ENCODE measurements at places on chromosomes 7 and 10.
A peak's percentile ranks its signal among the peaks of the same experiment; 100 is the strongest.

- no peak for DNase-seq
These were observed 97.0 kb upstream of the DDC start for GRCh38 chr7:50662041-50662694.

- no peak for DNase-seq
These were observed 1.8 kb upstream of the ATG9B start for GRCh38 chr7:151025924-151026671.

GRCh38 chr10:110076559-110077318, 69.0 kb downstream of the ADD3 start:
- peak; percentile 26 for DNase-seq

DNA sequence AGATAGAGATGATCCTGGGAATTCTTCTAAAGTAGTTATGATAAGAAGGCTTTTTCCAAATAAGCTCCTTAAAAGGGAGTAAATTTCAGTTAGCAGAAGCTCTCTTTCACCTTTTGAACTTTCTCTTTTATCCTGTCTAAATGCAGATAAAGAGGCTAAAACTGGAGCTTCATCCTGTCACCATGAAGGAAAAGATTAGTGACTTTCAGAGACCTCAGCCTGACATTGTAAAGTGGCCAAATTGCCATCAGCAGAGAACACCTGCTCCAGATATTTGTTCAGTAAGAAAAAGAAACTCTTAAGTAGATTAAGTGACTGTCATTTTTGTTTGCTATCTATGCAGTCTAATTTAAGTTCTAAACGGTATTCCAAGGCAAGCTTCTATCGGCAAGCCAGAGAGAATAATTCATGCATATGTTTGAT, 18.3 kb downstream of the VWDE start:
- no peak for DNase-seq

DNA sequence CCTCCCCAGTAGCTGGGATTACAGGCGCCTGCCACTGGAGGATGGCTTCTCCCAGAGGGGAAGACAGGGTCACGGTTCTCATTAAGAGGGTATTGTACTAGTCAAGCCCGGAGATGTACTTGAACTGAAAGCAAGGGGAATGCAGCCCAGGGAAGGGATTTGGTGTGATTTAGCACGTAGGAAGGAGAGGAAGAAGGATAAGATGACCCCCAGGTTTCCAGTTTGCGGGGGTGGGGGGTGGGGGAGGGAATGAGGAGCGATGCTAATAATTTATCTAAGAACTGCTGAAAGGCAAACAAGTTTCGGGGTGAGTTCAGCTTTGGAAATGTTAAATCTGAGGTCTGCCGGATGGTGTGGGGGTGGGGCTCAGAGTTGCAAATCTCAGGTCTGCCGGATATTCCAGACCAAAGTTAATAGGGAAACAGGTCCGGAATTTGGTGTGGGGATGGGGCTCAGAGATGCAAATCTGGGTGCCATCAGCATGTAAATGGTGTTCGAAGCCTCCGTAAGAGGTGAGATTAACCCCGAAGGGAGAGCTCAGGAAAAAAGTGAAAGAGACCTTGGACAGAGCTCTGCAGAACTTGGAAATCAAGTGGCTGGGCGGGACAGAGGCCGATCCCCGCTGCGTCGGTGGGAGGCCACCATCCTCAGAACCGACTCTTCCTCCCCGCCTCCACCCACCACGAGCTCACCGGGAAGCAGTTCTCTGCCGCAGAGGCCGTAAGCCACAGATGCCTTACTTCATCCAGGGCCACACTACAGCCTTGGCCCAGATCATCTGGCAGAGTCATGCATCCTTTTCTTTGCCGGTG, 1.6 kb upstream of the SEPHS1 start:
- DNase-seq: peak; percentile 11

- no peak for DNase-seq
These were observed 16.6 kb upstream of the ARPC1B start for GRCh38 chr7:99357701-99358490.

GRCh38 chr7:135200821-135201331, 10.4 kb downstream of the WDR91 start:
- DNase-seq: peak; percentile 14

All from kidney glomerular epithelial cell (primary cell).